ENCODE measurements at places on chromosomes 2 and 18.

DNA sequence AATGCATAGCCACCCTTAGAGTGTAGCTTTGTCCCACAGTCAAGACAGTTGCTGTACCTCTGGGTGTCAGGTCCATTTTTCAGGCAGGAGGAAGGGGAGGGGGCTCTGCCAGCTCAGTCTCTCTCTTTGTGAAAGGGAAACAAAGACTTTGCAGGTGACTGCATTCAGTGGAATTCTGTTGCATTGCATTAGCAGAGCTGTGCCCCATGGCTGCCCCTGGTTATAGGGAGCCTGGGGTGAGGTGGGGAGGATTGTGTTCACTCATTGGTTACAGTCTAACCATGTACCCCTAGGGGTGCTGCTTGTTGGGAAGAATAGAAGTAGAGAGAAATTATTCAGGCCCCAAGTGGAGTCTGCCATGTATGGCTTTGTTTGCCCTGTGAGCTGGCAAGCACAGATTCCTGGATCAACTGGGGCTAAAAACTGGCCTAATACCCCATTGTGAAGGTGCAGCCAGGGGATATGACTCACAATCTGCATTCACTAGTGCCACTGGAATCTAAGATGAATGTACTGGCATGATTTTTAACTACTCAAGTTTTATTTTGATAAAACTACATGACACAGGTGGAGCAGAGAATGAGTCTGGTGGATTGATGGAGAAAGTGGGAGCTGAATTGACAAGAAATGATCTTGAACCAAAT is 118.4 kb downstream of the SH3BP4 start:
- DNase-seq: peak; percentile 56

DNA sequence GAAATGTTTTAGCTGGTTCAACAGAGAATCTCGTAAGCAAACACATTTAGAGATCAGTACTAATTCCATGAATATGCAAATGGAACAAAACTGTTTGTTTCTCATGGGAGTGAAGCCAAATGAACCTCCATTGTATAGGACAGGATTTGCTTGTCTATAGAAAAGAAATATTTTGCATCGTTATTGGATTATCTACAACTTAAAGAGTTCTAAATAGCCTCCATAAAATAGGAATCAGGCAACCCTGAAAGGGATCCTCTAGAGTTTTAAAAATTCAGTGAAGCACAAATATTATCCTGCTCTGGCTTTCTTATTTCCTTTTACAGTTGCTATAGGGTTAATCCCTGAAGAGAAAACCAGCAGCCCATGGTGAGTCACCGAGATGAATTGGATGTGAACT is 378.4 kb upstream of the NRXN1 start:
- no peak for DNase-seq

GRCh38 chr2:54438271-54438670 is 17.9 kb upstream of the SPTBN1 start:
- DNase-seq: peak; percentile 60

GRCh38 chr2:234788841-234789240 is 163.0 kb upstream of the SH3BP4 start:
- DNase-seq: no peak

DNA sequence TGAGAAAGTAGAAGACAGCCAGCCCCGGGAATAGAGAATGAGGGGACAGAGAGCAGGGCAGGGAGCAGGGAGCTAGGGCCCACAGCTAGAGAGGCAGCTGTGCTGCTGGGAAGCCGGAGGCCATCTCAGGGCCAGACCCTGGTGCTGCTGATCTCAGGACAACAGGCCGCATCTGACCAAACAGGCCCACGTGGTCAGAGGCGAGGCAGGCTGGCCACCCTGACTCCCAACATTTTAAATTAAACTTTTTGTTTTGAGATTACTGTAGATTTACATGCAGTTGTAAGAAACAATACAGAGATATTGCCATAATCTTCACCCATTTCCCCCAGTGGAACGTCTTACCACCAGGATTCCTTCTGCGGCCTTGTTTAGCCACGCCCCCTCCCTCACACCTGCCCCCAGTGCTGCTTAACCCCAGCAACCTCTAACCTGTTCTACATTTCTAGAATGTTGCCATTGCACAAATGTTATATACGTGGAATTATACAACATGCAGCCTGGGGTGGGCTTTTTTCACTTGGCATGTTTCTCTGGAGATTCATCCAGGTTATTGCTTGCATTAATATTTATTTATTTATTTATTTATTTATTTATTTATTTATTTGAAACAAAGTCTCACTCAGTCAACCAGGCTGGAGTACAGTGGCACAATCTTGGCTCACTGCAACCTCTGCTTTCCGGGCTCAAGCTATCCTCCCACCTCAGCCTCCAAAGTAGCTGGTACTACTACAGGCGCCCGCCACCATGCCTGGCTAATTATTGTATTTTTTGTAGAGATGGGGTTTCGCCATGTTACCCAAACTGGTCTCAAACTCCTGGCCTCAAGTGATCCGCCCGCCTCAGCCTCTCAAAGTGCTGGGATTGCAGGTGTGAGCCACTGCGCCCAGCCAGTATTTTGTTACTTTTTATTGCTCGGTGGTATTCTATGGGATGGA is 48.6 kb upstream of the GPR17 start:
- DNase-seq: no peak

GRCh38 chr2:230964136-230964730 is 31.7 kb upstream of the SPATA3 start:
- DNase-seq: no peak

GRCh38 chr18:13570856-13571495 is 155.4 kb downstream of the FAM210A start:
- DNase-seq: peak; percentile 58

DNA sequence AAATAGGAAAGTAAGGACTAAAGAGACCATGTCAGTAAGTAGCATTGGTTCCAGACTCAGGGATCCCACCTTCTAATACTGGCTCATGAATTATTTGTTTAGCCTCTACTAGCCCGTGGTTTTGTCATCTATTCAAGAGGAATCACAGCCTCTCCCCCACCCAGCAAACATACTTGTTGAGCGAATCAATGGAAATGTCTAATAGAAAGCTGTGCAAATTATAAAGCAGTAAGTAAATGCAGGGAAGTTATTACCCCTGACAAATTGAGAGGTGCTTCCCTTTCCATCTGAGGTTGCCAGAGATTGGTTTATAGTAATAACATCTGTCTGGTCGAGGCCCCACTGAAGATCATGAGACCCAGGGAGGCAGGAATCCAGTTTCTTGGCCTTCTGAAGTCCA is 219.3 kb upstream of the OSR1 start:
- peak; percentile 69 for DNase-seq

DNA sequence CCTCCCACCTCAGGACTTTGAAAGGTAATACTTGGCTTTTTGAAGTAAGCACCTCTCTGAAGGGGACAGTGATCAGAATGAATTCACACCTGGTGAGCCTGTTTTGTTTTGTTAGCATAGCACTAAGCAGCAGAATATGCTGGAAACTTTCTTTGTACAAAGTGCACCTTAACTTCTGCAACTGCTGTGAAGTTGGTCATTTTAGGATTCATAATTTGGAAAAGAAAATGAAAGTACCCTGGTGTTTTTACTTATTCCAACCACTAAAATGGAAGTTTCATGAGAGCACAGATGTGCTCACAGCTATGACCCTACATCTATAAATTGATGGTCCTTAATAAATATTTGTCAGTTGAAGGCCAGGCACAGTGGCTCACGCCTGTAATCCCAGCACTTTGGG is 257.8 kb upstream of the STON1 start:
- DNase-seq: no peak

- no peak for DNase-seq
Measured at GRCh38 chr2:234163510-234164045, 113.1 kb downstream of the SPP2 start.

DNA sequence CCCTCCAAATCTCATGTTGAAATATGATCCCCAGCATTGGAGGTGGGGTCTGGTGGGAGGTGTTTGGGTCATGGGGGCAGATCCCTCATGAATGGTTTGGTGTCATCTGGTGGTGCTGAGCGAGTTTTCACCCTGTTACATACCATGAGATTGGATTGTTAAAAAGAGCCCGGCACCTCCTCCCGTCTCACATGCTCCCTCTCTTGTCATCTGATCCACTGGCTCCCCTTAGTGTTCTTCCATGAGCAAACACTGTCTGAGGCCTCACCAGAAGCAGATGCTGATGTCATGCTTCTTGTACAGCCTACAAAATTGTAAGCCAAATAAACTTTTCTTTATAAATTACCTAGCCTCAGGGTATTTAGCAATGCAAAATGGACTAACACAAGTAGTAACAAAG is 405.0 kb upstream of the SLC39A10 start:
- no peak for DNase-seq

DNA sequence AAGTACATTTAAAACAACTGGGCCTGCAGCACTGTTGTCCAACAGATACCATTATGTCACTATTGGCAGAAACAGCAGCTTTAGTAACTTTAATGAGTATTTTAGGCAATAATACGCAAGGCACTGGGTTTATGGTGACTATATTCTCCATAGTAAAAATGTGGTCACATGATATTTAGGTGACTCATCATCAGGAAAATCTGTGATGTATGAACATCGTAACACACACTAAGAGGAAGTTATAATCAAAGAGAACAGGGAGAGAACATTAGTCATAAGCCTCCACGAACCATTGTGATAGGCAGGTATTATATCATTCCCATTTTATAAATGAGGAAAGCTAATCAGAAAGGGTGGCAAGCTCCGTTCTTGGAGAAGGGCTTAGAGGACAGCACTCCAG is 36.9 kb downstream of the RAPH1 start:
- peak; percentile 83 for DNase-seq

DNA sequence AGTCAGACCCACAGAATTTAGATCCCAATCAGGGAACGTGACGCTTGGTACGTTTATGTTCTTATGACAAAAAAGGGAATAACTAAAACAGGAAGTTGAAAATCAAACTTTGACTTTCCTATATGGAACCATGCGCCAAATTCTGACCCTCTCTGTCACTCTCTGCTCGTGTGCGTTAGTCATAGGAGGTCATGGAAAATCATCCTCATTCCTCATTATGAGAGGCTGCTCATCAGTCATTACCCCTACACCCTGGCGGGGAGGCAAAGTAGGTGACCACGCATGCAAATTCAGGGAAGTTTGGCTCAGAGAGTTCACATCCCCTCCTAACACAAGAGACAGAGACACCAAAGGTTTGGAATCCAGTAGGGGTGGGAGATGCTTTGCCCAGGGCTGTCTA is 15.5 kb downstream of the IL1F10 start:
- no peak for DNase-seq

DNA sequence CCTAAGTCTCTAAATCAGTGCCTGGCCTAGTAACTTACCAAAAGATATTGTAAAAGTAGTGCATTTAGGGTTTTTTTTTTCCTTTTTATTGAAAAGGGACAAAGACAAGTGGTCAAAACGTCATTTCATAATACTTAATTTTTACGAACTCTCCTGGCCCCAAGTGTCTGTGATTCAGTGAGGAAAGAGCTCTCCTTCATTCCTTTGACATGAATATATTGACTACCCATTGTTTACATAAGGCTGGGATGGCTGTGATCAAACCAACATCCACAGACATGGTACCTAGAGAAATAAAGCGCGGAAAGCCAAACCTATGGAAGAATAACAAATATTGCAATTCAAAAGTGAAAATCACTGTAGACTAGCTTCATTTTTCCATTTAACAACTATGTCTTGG is 198.4 kb downstream of the BABAM2 start:
- DNase-seq: peak; percentile 70

GRCh38 chr2:189527812-189528592 is 52.6 kb downstream of the SLC40A1 start:
- DNase-seq: no peak

DNA sequence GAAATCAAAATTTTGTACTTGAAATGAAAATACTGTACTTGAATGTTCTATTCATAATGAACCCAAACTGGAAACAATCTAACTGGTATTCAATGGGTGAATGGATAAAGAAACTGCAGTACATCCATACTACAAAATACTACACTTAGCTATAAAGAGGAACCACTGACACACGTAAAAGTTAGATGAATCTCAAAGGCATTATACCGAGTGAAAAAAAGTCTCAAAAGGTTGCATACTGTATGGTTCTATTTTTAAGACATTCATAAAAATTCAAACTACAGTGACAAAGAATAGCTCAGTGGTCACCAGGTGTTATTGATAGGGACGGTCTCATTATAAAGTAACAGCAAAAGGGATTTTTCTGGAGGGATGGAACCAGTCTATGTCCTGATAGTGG is 41.1 kb downstream of the COBLL1 start:
- DNase-seq: no peak

- DNase-seq: no peak
Measured at GRCh38 chr2:211903961-211904360, 634.6 kb downstream of the ERBB4 start.

GRCh38 chr2:142983174-142983573 is 105.7 kb downstream of the KYNU start:
- DNase-seq: peak; percentile 8

DNA sequence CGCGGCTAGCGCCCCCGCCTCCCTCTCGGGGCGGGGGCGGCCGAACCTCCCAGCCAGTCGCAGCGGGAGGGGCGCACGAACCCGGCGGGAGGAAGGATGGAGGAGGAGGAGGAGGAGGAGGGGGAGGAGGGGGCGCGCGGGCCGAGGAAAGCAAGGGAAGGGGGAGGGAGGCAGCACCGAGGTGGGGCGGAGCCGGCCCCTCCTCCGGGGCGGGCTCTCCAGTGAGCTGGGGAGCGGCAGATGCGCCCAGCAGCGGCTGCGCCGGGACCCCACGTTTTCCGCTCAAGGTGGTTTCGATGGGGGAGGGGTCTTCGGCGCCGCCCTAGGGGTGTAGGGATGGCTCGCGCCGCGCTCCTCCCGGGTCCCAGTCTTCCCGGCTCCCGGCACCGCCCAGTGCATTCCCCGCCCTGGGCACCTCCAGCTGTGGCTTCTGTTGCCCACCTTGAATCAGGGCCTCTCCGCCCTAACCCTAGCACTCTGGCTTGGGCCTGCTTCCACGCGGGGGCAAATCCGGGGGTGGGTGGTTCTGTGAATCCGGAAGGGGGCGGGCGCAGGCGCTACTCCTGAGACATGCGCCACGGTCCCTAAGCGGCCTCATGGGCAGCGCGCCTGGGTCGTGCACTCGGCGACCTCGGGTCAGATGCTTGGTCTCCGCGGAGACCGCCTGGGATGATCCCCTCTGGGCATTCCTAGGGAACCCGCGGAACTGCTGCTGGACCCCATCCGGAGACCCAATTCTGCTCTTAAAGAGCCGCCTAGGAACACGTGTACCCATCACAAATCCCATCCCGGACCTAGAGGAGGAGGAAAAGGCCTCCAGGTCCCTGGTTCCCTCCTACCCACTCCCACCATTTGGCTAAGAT is at the start of gene FBXO41:
FBXO41 (minus strand) TSS at position 183 of the 863 bp plus-strand sequence. CDS start 14,848 bp downstream, outside the sequence.
- DNase-seq: peak; percentile 48

DNA sequence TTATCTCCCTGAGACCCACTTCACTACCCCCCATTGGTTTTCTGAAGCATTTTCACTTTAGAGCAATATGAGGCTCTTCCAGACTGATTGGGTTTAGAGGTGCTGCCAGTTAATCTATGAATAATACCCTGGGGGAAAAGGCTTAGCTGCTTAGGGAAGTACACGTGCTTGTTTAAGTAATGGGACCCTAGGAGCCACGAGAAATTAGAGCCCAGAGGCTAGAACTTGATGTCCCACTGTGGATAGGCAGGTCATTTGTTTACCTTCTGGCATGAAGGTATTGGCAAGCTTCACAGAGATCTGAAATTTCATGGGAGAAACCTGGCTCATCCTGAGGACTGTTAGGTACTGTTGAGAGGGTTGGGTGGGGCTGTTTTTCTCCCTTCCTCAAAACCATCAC is 59.7 kb downstream of the CLIP4 start:
- no peak for DNase-seq

Measured in GM23248 (cell line).